ENCODE measurements at places on chromosomes 12 and 14.

DNA sequence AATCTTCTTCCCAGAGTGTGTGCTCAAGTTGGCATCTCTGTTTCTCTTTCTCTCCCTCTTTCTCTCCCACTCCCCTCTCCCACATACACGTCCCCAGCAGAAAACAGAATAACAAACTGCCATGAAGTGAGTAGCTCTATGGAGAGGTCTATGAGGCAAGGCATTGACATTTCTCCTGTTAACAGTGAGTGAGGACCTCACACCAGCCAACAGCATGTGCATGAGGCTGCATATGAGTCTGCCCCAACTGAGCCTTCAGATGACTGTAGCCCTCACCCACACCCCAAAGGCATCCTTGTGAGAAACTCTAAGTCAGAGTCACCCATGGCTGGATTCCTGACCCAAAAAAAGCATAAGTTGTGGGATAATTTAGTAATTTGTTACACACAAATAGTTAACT is 50.4 kb downstream of the MAGOHB start:
- DNase-seq, result no peak

DNA sequence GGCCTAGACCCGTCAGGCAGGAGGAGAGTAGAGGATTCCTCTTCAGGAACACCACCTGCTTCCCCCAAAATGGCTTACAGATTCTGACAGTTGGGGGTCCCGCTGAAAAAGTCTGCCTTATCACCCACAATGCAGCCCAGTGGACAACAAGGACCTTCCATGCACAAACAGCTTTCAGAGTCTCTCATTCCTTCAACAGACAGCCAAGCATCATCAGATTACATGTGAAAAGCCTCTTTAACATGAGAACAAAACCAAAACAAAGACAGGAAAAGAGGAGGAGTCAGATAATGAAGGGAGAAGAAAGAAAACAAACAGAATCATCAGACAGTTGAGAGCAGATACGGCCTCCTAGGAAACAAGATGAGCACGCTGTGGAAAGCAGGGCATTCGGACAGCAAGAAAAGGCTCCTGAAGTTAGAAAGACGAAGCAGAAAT is 18.3 kb downstream of the KCTD10 start:
- no peak for DNase-seq

DNA sequence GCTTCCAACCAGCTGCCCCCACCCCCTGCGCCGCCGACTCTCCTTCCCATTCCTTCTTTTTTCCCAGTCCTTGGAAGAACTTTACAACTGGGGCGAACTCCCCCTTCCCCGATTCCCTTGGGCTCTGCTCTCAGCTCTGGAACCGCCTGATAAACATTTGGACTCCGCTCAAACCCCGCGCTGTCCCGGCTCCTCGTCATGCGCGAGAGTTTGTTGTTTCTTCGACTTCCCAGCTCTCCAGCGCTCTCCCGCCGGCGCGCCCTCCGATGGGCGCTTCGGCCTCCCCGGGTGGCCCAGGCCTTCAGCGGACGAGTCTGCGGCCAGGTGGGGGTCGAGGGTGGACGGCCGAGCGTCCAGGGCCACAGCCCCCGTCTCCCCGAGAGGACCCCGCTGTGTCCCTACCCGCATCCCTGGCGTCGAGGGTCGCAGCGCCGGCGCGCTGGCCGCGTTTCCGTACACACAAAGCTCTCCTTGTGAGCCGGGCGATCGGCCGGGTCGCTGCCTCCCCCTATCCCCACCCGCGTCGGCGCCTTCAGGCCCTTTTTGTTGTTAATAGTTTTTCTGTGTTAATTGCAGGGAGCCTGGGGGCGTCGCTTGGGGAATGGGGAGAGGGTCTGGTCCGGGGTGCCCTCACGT is 847 bp downstream of the MMP14 start:
- DNase-seq, result no peak

GRCh38 chr14:74348241-74348734 is at the start of gene VRTN:
VRTN (plus strand) TSS chr14:74348471; CDS start chr14:74356784, 8,313 bp downstream.
- DNase-seq, result no peak

DNA sequence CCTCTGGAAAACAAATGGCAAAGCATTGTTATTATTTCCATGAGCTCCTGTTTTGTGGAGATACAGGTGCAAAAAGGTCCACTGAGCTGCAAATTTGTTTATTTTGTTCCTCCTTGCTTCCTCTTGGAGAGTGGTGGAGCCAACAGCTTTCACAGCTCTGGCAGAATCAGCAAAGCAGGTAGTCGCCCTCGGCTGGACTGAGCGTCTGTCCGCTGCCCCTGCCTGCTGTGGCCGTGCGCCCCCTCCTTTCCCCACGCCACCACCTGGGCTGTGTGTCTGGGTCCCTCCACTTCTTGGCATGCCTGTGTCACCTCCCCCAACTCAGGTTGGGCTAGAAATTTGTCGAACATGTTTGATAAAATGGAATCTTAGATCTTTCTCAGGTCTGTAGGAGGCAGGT is 188.2 kb downstream of the TSPAN9 start:
- DNase-seq, result no peak

GRCh38 chr14:99393059-99393655 is 87.5 kb downstream of the SETD3 start:
- peak; percentile 37 for DNase-seq

- no peak for DNase-seq
Observed at GRCh38 chr14:30266290-30266689, 292.7 kb upstream of the G2E3 start.

GRCh38 chr12:10747730-10748129 is 24.6 kb upstream of the YBX3 start:
- no peak for DNase-seq

DNA sequence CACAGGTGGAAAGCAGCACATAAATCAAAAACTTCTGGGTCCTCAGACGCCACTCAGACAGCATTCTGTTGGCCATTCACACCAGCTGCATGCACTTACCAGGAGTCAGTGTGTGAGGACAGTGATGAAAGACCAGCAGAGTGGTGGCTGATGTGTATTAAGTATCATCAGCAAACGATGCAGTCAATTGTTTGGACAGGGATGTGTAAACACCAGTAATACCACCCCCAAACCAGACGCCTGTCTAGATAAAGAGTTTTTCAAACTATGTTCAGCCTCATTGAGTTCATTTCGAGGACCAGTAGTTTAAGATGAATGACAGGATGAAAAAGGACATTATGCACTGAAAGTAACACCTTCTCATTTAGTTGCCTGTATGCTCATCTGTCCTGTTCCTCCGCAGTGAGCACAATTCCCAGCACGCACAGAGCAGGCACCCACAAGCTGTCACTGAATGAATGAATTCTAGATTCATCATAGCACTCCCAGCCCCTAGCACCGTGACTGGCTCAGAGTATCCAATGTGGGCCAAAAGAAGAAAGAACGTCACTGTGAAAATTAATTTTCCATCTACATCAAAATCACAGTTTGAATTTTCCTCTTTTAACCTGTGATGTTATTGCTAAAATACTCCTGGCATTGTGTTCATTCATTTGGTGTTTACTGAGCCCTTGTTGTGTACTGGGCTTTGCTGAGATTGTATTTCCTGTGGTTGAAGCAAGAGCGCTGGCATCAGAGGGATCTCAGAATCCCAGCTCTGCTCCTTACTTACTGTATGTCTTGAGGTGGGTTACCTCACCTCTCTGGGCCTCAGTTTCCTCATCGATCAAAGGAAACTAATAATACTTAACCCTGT is 124.8 kb upstream of the NOS1 start:
- DNase-seq, result no peak

DNA sequence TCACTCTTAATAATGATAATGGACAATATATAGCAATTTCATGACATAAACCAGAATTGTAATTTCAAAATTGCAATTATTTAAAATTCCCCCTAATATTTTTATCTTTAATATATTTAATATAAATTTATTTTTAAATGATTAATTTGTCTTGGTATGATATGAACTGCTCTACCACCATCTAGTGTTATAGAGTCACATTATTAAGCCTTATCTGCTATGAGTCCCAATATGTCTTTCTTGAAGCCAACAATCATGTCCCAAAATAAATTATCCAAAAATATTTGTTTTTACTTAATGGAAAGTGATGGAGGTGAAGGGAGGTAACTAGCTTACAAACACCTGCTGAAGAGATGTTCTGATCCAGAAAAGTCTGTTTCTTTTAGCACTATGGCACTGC is 151.4 kb downstream of the KCNC2 start:
- no peak for DNase-seq

GRCh38 chr12:130435331-130435730 is 97.6 kb downstream of the PIWIL1 start:
- DNase-seq, result no peak

GRCh38 chr14:59407246-59408010 is 57.8 kb downstream of the GPR135 start:
- no peak for DNase-seq

DNA sequence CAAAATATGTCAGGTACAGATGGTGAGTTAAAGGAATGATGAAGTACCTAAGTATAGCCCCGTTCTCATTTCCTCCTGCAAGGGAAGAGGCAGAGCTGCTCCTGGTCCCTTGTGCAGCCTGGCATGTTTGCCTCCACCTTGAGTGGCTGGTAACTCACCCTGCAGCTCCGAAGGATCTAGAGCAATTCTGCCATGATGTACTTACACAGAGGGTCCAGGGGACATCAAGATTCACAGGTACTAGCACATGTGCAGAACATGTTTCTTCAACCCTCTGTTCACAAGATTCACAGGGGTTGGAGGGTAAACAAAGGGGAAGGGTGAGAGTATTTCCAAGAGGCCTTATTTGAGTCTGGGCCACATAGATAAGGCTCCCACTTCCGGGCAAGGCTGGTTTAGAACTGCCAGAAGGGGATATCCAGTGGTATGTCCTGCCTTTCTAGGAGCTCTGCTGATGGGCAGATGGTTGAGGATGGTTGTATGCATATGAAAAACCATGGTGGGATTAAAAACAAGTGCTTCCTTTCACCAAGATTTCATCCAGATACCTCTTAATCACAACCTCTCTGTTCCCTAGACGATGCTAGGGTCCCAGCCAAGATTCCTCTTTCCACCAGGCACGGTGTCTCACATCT is 7.7 kb downstream of the DCTN2 start:
- DNase-seq, result no peak

DNA sequence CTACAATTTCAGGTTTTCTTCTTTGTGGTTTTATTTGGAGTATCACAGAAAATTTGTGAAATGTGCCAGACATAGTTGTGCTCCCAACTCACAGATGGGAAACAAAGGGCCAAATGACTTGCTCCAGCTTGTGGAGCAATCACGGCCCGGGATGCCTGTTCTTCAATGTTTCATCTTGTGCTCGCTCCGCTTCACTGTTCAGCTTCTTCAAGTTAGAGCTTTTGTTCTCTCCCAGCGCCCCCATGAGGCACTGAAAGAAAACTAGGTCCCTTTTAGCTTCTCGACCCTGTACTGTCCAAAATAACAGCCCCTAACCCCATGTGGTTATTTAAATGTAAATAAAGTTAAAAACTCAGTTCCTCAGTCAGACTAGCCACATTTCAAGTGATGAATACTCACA is 187.9 kb upstream of the STXBP6 start:
- DNase-seq, result no peak

- no peak for DNase-seq
Observed at GRCh38 chr12:83161456-83161855, 474.8 kb downstream of the TMTC2 start.

DNA sequence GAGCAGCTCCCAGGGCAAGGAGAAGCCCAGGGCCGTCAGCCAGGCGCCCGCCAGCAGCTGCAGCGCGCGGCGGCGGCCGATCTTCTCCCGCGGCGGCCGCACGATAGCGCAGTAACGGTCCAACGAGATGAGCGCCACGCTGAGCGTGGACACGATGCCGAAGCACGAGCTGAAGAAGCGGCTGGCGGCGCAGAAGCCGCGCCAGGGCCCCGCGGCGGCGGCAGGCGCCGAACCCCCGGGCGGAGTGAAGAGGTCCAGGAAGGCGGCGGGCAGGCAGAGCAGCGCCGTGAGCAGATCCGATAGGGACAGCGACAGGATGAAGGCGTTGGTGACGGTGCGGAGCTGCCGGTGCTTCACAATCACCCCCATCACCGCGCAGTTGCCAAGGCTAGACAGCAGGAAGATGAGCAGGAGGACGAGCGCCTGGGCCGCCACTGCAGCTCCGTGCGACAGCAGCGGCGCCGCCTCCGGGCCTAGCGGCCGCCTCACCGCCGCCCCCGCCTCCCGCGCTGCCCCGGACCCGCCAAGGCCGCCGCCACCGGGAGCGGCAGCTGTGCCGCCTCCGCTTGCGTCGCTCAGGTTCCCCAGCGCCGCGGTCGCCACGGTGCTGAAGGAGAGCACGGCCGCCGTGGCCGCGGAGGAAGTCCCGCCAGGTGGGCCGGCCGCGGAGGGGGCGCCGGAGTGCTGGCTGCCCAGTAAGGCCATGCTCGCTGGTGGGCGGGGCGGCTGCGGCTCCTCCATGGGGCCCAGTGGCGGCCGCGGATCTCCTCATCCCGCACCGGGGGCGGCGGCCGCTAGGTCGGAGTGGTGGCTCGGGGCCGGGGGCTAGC is 479 bp downstream of the GPR135 start:
- peak; percentile 39 for DNase-seq

GRCh38 chr14:66496188-66496807 is 10.1 kb downstream of the CCDC196 start:
- no peak for DNase-seq

- no peak for DNase-seq
Observed at GRCh38 chr12:57522887-57523705, 472 bp downstream of the MBD6 start.

- DNase-seq, result no peak
Observed at GRCh38 chr12:91947459-91947858, 198.2 kb downstream of the BTG1 start.

- DNase-seq, result no peak
Observed at GRCh38 chr14:35747379-35747778, 61.7 kb downstream of the RALGAPA1 start.

DNA sequence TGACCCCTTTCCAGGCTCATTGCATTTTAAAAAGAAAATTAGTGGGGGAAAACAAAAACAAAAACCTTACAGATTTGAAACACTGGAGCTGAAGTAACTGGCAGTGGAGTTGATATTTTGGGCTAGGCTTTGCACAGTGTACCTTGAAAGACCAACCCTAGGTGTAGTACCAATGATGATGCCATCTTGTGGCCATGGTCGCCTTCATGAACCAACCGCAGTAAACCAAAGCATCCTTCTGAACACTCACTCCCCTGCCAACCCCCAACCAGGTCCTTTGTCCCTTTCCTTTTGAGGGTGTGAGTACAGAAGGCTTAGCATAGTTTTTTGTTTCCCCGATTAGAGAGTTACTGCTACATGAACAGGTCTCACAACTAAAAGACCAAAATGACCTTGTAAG is 5.9 kb downstream of the TOMM20L start:
- DNase-seq, result no peak

GRCh38 chr12:87382959-87383566 is 646.1 kb downstream of the C12orf50 start:
- DNase-seq, result no peak

- DNase-seq, result no peak
Observed at GRCh38 chr14:55446833-55447232, 6.4 kb upstream of the TBPL2 start.

DNA sequence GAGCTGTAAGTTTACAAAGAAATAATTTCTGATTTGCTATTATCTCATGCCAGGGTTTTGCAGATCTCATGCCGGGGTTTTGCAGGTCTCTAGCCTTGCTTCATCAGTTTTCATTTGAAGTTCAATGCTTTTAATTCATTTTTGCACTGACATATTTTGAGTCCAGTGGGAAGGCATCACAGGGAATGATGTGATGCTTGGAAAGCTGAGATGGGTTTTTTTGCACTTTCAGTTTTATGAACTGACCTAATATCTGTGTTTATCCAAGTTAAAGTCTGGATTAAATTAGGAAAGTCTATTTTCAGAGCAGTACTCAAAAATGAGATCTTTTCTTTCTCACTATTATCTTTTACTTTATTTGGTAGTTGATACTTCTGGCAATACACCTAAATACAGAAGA is 23.6 kb upstream of the REP15 start:
- DNase-seq, result no peak

- DNase-seq, result no peak
Observed at GRCh38 chr12:121649819-121650353, 19.6 kb downstream of the MORN3 start.
